ENCODE measurements at places on chromosomes 1 and 21.

- no peak for DNase-seq
Observed at GRCh38 chr1:31488528-31488927, 75.5 kb downstream of the SERINC2 start.

DNA sequence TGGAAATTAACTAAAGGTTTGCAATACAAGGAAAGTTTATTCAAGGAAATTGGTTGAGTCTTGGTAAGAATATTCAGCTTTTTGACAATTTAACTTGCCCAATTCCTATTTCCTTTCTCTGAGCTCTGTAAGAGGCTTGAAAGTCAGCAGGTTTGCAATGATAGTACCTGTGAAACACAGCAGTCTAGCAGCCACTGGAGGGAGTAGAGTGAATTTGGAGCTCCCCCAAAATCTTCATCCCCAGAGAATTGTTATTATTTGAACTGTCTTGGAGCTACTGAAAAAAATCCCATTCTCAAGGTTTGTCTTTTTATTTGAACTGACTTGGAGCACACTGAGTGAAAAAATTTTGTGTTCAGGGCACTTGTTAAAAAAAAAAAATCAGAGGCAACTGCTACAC, 654.2 kb upstream of the PKN2 start:
- DNase-seq = no peak

DNA sequence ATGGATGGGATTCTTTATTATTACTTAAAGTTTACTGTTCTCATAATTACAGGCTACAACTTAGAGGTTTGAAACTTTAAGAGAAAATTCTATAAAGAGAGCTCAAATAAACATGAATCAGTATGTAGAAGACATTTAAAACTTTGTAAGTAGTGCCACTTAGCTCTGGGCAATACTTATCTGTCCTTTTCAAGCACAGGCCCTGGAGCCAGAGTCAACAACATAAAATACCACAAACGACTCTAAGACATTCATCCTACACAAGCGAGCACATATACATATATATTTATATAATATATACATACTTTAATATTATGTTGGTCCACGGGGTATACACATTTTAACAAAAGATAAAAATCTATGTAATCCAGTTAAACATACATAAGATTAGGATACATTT, 24.1 kb upstream of the TTC39A start:
- no peak for DNase-seq

DNA sequence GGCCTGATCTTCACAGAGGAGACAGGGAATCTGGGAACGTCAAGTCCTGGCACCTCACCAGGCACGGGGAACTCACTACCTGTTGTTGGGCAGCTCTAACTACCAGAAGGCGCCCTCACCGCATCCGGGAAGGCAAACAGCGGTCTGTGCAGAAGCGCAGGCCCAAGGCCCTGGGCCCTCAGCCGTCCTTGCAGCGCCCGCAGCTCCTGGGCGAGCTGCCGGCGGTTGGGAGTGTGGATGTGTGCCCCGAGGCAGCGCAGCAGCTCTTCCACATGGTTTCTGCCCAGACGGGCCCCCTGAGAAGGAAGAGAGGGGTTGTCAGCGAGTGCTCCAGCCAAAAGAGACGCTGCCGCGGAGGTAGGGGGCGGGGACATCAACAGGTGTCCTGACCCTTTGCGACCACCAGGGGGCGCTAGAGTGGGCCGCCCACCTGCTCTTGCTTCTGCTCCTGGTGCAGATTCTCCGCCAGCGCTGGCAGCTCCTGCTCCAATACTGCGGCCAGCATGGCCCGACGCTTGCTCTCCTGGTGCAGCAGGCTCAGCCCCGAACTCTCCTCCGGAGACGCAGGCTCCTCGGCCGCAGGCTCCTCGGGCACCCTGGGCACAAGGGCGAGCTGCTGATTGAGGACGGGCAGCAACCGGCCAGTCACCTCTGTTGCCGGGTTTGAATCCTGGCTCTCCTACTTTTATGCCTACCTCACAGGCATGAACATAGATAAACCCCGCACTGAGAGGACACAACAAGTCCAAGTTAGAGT, 9.3 kb downstream of the MAP3K6 start:
- DNase-seq = peak; percentile 72

DNA sequence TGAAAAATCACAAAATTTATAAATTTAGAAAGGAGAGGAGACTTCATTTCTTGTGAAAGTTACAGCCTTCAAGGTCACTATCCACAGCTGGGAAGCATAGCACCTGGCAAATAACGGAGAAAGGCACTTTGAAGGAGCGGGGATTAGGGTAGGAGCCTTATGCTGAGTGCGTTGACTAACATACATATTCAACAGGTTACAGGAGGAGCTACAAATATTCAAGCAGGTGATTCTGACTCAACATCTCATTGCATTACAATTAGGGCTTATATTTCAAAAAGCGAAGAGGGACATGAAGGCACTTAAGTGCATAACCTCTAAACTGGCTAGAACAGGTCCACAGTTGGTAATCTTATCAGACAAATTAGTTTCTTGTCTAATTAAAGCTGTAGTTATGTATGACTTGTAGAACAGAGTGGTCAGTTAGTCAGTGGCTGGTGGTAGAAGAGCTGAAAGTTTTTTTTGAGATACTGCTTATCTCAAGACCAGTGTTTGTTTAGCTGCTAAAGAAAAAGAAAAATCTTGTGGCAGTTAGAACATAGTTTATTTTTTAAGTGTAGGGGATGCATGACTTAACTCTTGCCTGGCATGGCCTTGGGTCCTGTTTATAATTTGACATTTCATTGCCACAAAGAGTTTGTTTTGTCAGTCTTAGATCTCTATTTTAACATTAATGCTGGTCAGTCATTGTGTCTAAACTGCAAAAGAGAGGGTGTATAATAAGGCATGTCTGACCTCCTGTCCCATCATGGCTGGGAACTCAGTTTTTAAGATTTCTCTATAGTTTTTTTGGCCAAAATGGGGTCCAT, 311.5 kb downstream of the DUSP10 start:
- no peak for DNase-seq

GRCh38 chr1:233412812-233413211, 85.3 kb downstream of the MAP3K21 start:
- DNase-seq = no peak

DNA sequence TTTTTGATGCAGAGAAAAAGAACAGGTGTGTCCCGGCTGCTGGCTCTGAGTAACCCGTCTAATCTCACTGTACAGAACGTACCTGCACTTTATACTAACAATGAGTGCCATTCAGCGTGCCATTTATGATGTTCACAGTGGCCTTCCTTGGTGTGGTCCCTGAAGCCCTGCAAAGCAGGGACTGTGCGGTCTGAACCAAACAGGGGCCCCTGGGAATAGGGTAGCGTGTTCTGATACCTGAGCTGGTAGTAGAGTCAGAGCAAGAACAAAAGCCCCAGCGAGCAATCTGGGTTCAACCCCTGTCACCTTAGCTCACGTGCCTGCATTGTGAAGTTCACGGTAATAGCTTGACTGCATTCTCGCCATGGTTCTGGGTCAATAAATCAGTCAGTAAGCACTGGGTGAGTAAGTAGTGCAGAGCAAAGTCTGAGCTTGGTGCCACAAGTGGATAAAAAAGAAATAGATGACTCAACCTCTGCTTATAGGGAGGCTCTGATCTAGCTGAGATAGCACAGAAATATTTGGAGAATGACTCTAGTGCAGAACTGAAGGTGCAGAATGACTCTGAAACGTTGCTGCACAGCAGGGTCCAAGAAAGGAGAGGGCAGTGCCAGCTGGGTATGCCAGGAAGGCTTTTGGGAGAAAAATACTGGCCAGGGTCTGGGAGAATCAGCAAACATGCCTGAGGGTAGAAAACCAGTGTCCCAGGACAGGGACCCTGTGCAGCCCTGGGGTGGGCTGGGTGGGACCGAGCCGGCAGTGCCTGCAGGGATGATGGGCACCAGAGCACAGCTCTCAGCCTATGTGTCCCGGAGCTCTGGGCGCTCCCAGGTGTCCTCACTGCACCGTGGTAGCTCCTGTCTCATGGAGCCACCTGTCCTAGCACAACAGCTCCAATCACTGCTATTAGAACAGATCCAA, 125.9 kb downstream of the RHOU start:
- DNase-seq = peak; percentile 37

- DNase-seq = no peak
Observed at GRCh38 chr21:28239340-28239739, 753.3 kb downstream of the LTN1 start.

- DNase-seq = no peak
Observed at GRCh38 chr1:10753299-10753698, 43.1 kb downstream of the CASZ1 start.

GRCh38 chr1:110267260-110267659, 57.1 kb downstream of the KCNC4 start:
- no peak for DNase-seq

- DNase-seq = no peak
Observed at GRCh38 chr1:247173431-247173830, 1.6 kb upstream of the ZNF124 start.

- DNase-seq = no peak
Observed at GRCh38 chr1:216847397-216848036, 124.3 kb upstream of the ESRRG start.

- no peak for DNase-seq
Observed at GRCh38 chr1:151992303-151993083, 1.2 kb downstream of the S100A10 start.
